Glutamatergic neuron (in vitro differentiated cells): ENCODE measurements at places on chromosomes 12 and 14. TPM values are rescaled to one million over a fixed set of nuclear protein-coding genes. Genes with fewer than 3 reads are reported as not detected.

- DNase-seq = peak; percentile 68
- peaks cover 4% of the 10 kb centered on the region for H3K27me3 ChIP-seq
- H3K4me1 ChIP-seq = peaks cover 4% of the 10 kb centered on the region
- peak overlapping the region; percentile 87 for H3K4me3 ChIP-seq
- H3K36me3 ChIP-seq = no peaks in the 10 kb centered on the region
Observed at GRCh38 chr12:62934239-62934798, 631 bp downstream of the PPM1H start.

- H3K36me3 ChIP-seq = no peaks in the 10 kb centered on the region
- DNase-seq = peak; percentile 8
- H3K4me1 ChIP-seq = no peaks in the 10 kb centered on the region
- peaks cover 6% of the 10 kb centered on the region for H3K27me3 ChIP-seq
Observed at GRCh38 chr14:104096318-104096717, 10.8 kb downstream of the ASPG start.

CLEC1B gene
- not detected for total RNA-seq

GRCh38 chr12:79326222-79326621 lies 364.5 kb downstream of the PAWR start:
- peaks cover 1% of the 10 kb centered on the region for H3K27me3 ChIP-seq
- H3K4me1 ChIP-seq = peaks cover 19% of the 10 kb centered on the region
- peak overlapping the region; percentile 49 for H3K27ac ChIP-seq
- no peak for DNase-seq
- H3K4me3 ChIP-seq = no peak overlapping the region
- no peaks in the 10 kb centered on the region for H3K36me3 ChIP-seq

- DNase-seq = no peak
- H3K4me1 ChIP-seq = peaks cover 2% of the 10 kb centered on the region
- no peaks in the 10 kb centered on the region for H3K36me3 ChIP-seq
- no peaks in the 10 kb centered on the region for H3K27me3 ChIP-seq
Observed at GRCh38 chr12:78392918-78393317, 471.7 kb upstream of the SYT1 start.

GRCh38 chr14:106141242-106142220 lies 615.1 kb downstream of the TMEM121 start:
- peaks cover 2% of the 10 kb centered on the region for H3K27me3 ChIP-seq
- no peak for DNase-seq
- no peak overlapping the region for H3K27ac ChIP-seq

GRCh38 chr14:95143808-95144620 lies 13.3 kb downstream of the DICER1 start:
- H3K4me3 ChIP-seq = no peak overlapping the region
- H3K36me3 ChIP-seq = peaks cover 7% of the 10 kb centered on the region
- H3K27me3 ChIP-seq = peaks cover 2% of the 10 kb centered on the region
- peaks cover 6% of the 10 kb centered on the region for H3K4me1 ChIP-seq
- no peak for DNase-seq
- H3K27ac ChIP-seq = no peak overlapping the region

GRCh38 chr12:16564675-16565074 lies 41.3 kb downstream of the LMO3 start:
- no peaks in the 10 kb centered on the region for H3K36me3 ChIP-seq
- H3K4me3 ChIP-seq = no peak overlapping the region
- no peak for DNase-seq
- no peak overlapping the region for H3K27ac ChIP-seq

- H3K36me3 ChIP-seq = no peaks in the 10 kb centered on the region
- no peak overlapping the region for H3K27ac ChIP-seq
- no peak for DNase-seq
Observed at GRCh38 chr12:92676710-92677109, 26.1 kb upstream of the PLEKHG7 start.

- H3K36me3 ChIP-seq = no peaks in the 10 kb centered on the region
- no peaks in the 10 kb centered on the region for H3K4me1 ChIP-seq
- DNase-seq = no peak
- no peaks in the 10 kb centered on the region for H3K27me3 ChIP-seq
- H3K27ac ChIP-seq = no peak overlapping the region
Observed at GRCh38 chr12:43289426-43289801, 262.6 kb downstream of the ADAMTS20 start.

TAS2R31 gene
- 5.7 TPM for total RNA-seq

DNA sequence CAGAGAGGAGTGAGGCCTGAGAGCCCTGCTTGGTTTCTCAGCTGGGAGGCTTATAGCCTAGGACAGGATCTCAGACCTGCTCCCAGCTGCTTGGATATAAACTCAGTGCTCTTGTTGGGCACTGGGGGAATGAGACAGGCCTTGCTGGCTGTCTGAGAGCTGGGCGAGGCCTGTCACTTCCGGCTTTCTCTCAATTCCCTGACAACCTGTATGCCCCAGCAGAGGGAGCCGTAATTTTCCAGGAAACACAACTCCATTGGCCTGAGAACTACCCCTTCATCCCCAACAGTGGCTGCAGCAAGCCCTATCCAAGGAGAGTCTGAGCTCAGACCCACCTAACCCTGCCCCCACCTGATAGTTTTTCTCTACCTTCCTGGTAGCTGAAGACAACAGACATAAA lies 258.3 kb upstream of the STXBP6 start:
- no peak for DNase-seq
- H3K36me3 ChIP-seq = no peaks in the 10 kb centered on the region
- no peak overlapping the region for H3K4me3 ChIP-seq
- H3K4me1 ChIP-seq = no peaks in the 10 kb centered on the region
- no peak overlapping the region for H3K27ac ChIP-seq

DNA sequence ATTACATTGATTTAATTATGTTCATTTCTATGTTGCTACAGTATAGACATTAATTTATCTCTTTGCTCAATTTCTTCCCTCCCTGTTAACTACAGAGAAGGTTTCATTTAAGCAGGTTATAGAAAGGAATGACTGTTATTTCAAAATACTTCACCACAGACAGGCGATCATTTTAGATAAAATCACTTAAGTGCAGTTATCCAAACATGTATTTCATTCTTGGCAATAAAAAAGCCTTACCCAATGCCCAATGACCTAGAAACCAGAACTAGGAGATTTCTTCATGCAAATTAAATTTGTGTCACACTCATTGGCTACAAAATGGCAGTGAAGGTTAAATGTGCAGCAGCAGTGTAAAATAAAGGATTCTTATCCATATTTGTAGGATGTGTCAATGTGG lies 266.4 kb downstream of the KCNH5 start:
- DNase-seq = no peak
- H3K27ac ChIP-seq = no peak overlapping the region
- H3K4me3 ChIP-seq = no peak overlapping the region
- no peaks in the 10 kb centered on the region for H3K36me3 ChIP-seq
- peaks cover 10% of the 10 kb centered on the region for H3K27me3 ChIP-seq

- no peak for DNase-seq
- no peak overlapping the region for H3K27ac ChIP-seq
- peak overlapping the region; percentile 20 for H3K4me3 ChIP-seq
- peaks cover 27% of the 10 kb centered on the region for H3K4me1 ChIP-seq
- H3K27me3 ChIP-seq = peaks cover 14% of the 10 kb centered on the region
Observed at GRCh38 chr12:47987411-47988072, 16.7 kb downstream of the COL2A1 start.

DNA sequence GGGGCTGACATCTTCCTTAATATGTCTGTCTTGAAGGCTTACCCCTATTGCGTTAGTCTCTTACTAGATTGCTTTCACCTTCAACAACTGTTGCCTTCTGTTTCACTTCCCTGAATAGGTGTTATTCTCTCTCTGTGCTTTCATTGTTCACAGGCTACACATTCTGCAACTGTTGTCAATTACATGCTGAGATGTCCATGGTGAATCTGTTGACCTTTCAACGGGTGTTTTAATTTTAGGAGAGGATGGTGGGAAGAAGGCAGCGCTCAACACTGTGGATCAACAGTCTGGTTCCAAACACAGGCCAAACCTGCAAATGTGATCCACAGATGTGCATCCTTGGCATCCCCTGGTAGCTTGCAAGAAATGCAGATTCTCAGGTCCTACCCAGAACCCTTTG lies 101.9 kb downstream of the DACT1 start:
- H3K4me3 ChIP-seq = no peak overlapping the region
- H3K36me3 ChIP-seq = no peaks in the 10 kb centered on the region
- no peak overlapping the region for H3K27ac ChIP-seq
- no peak for DNase-seq
- H3K4me1 ChIP-seq = peaks cover 27% of the 10 kb centered on the region

CFAP73 gene
- total RNA-seq = not detected

GRCh38 chr12:132489602-132490266 lies at the start of gene FBRSL1:
FBRSL1 (plus strand) TSS chr12:132490151.
- H3K27me3 ChIP-seq = peaks cover 6% of the 10 kb centered on the region
- DNase-seq = peak; percentile 96
- peaks cover 10% of the 10 kb centered on the region for H3K4me1 ChIP-seq
- no peaks in the 10 kb centered on the region for H3K36me3 ChIP-seq
- peak within 1 kb of the TSS; percentile 85 for H3K4me3 ChIP-seq
- H3K27ac ChIP-seq = peak within 1 kb of the TSS; percentile 70

DNA sequence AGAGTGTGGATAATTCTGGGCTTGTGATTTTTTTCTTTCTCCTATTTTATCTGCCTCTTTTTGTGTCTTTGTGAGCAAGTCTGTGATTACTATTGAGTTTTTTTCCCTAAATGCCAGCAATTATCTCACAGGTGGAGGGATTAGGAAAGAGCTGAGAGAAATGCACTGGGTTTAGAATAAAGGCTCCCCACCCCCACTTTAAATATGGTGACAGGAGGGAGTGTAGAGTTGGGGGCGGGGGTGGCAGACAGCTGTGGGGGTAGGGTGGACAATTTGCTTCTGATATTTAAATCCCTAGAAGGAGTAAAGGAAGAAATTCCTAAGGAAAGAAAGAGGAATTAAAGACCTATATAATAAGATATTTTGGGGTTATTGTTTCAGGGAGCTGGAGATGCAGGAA lies 145.9 kb downstream of the NRXN3 start:
- H3K27me3 ChIP-seq = no peaks in the 10 kb centered on the region
- no peak for DNase-seq
- no peaks in the 10 kb centered on the region for H3K36me3 ChIP-seq
- peaks cover 14% of the 10 kb centered on the region for H3K4me1 ChIP-seq
- no peak overlapping the region for H3K27ac ChIP-seq

LRFN5 gene
- total RNA-seq = 7.3 TPM

TMEM119 gene
- 0.15 TPM for total RNA-seq

- DNase-seq = no peak
- H3K36me3 ChIP-seq = no peaks in the 10 kb centered on the region
- H3K27me3 ChIP-seq = no peaks in the 10 kb centered on the region
- no peak overlapping the region for H3K4me3 ChIP-seq
Observed at GRCh38 chr12:46147144-46147543, 121.7 kb downstream of the SLC38A1 start.

PLCZ1 gene
- not detected for total RNA-seq

HOXC12 gene
- not detected for total RNA-seq

GSG1 gene
- total RNA-seq = not detected

DNA sequence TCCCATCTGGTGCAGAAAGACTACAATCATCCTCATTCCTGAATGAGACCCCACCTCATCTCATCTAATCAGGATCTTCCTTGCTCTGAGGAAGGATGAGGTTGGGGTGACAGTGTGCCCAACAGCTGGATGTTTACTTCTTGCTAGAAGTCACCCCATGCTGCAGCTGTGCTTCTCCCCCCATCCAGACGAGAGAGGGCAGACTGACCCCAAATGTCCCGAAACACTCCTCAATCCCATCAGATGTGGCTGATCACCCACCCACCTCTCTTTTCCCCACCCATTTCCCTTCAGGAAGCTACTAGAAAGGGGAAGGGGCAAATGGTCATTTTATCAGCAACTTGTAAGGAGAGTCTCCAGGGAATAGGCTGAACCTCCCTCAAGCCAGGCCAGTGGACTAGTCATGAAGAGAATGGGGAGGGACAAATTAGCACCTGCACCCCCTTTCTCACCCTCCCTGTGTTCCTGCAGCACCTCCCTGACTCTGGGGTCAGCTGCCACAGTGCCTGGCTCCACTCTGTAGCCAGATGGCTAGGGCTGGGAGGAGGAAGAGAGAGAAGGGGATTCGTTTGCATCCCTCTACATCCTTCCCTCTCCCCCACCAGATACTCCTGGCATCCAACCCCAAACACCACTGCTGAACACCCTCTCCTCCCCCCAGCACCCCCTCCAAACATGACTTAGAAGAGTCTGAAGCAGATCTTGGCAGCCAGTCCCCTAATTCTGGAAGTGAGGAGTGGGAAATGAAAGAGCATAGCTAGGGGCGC lies 2.8 kb upstream of the BAZ2A start:
- no peaks in the 10 kb centered on the region for H3K36me3 ChIP-seq
- H3K27ac ChIP-seq = peak overlapping the region; percentile 95
- peak; percentile 41 for DNase-seq
- peak overlapping the region; percentile 98 for H3K4me3 ChIP-seq
- H3K27me3 ChIP-seq = peaks cover 25% of the 10 kb centered on the region

- H3K27me3 ChIP-seq = no peaks in the 10 kb centered on the region
- DNase-seq = no peak
- no peaks in the 10 kb centered on the region for H3K36me3 ChIP-seq
- H3K4me3 ChIP-seq = no peak overlapping the region
- no peak overlapping the region for H3K27ac ChIP-seq
Observed at GRCh38 chr12:87660987-87661774, 368.0 kb downstream of the C12orf50 start.

DNA sequence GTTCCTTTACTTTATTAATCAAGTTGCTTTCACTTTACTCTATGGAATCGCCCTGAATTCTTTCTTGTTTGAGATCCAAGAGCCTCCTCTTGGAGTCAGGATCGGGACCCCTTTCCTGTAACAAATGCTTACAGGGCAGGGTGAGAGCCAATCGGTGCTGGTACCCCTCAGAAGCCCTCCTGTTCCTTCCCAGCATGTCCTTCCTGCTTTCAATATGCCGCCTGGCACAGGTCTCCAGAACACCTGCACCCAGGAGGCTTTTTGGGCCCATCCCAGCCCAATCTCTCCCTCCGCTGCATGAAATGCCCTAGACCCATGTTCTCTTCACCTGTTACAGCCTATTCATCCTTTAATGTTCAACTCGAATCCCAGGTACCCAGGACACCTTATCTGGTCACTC lies 122.2 kb downstream of the FOXN3 start:
- H3K36me3 ChIP-seq = peaks cover 4% of the 10 kb centered on the region
- H3K4me1 ChIP-seq = peaks cover 35% of the 10 kb centered on the region
- H3K27ac ChIP-seq = peak overlapping the region; percentile 39
- no peak overlapping the region for H3K4me3 ChIP-seq

GRCh38 chr12:91948504-91948903 lies 197.1 kb downstream of the BTG1 start:
- DNase-seq = no peak
- H3K27ac ChIP-seq = no peak overlapping the region
- no peaks in the 10 kb centered on the region for H3K27me3 ChIP-seq
- H3K36me3 ChIP-seq = no peaks in the 10 kb centered on the region
- no peak overlapping the region for H3K4me3 ChIP-seq

GRCh38 chr14:32633930-32634329 lies 304.7 kb upstream of the NPAS3 start:
- no peak for DNase-seq
- H3K4me3 ChIP-seq = no peak overlapping the region
- H3K36me3 ChIP-seq = no peaks in the 10 kb centered on the region
- no peak overlapping the region for H3K27ac ChIP-seq
- no peaks in the 10 kb centered on the region for H3K27me3 ChIP-seq
- no peaks in the 10 kb centered on the region for H3K4me1 ChIP-seq

- no peak overlapping the region for H3K4me3 ChIP-seq
- no peak overlapping the region for H3K27ac ChIP-seq
- DNase-seq = no peak
- H3K27me3 ChIP-seq = peaks cover 6% of the 10 kb centered on the region
- H3K4me1 ChIP-seq = no peaks in the 10 kb centered on the region
- H3K36me3 ChIP-seq = peaks cover 6% of the 10 kb centered on the region
Observed at GRCh38 chr12:55686366-55687010, 21.2 kb downstream of the ITGA7 start.

GRCh38 chr14:59897757-59898383 lies 22.1 kb upstream of the LRRC9 start:
- no peaks in the 10 kb centered on the region for H3K4me1 ChIP-seq
- no peak overlapping the region for H3K4me3 ChIP-seq
- no peak overlapping the region for H3K27ac ChIP-seq
- H3K36me3 ChIP-seq = no peaks in the 10 kb centered on the region
- peak; percentile 43 for DNase-seq
